ENCODE measurements at places on chromosomes 13 and 19.

DNA sequence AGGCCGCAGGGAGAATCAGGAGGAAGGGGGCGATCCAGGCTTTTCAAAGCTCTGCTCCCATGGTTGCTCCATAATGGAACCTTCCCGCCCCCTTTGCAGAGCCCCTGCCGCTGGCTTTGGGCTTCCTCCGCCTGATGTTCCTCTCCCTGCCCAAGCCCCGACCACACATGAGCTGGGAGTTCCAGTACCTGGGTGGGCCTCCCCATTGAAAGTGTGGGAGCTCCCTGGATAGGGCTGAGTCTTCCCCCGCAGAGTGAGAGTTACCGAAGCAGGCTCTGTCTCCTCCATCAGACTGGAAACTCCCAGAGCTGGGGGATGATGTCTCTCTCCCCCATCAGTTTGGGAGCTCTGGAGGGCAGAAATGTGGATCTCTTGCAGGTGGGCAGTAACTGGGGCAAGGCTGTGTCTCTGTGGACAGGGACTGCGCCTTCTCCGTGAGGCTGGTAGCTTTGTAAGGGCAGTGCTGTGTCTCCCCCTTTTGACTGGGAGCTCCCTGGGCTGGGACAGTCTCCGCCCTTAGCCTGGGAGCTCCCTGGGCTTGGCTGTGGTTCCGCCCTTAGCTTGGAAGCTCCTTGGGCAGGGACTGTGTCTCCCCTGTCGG is 722 bp downstream of the DCAF15 start:
- DNase-seq = no peak

DNA sequence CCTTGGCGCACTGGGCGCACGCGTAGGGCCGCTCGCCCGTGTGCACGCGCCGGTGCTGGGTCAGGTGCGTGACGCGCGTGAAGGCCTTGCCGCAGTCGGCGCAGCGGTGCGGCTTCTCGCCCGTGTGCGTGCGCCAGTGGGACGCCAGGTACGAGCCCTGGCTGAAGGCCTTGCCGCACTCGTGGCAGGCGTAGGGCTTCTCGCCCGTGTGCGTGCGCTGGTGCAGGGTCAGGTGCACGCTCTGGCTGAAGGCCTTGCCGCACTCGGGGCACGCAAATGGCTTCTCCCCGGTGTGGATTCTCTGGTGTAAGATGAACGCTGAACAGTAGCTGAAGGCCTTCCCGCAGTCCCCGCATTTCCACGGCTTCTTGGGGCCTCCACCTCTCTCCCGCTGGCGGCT is 7.0 kb downstream of the ZNF835 start:
- DNase-seq = no peak

DNA sequence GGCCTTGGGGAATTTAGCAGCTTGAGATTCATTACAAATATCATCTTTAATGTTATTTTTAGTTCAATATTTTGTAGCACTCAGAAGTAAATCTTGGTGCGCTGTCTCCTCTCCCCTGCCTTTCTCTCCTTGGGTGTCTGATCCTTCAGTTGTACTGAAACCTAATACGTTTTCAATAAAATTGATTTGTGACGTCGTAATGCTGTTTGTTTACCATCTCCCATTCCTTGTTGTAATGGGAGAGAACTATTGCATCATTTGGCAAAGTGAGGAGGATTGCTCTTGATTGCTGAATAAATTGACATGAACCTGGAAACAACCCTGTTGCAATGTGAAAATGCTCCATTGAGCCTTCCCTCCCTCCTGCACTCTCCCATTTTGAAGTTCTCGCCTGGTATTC is 43.2 kb upstream of the TSHZ3 start:
- DNase-seq = no peak

DNA sequence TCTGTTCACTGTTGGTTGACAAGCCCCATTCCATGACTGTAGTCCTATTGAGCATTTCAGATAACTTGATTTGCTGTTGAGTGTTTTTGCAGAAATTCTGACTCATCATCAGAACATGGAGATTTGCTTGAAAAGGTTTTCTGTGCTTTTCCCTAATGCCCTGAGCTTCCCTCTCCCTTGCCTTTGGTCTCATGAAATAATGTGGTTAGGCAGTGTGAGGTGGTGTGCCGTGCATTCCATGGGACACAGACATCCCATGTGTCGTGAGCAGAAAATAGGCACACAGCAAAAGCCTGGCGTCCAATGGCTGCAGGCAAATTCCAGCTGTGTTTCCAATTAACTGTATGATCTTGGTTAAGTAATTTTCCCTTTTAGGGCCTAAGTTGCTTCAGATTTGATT is 197.4 kb downstream of the DLEU7 start:
- DNase-seq = no peak

- no peak for DNase-seq
Observed at GRCh38 chr19:18469069-18469846, 31.3 kb upstream of the ISYNA1 start.

GRCh38 chr13:99414048-99414995 is 87.0 kb upstream of the TM9SF2 start:
- no peak for DNase-seq

- no peak for DNase-seq
Observed at GRCh38 chr19:18514800-18515682, 6.8 kb downstream of the ELL start.

DNA sequence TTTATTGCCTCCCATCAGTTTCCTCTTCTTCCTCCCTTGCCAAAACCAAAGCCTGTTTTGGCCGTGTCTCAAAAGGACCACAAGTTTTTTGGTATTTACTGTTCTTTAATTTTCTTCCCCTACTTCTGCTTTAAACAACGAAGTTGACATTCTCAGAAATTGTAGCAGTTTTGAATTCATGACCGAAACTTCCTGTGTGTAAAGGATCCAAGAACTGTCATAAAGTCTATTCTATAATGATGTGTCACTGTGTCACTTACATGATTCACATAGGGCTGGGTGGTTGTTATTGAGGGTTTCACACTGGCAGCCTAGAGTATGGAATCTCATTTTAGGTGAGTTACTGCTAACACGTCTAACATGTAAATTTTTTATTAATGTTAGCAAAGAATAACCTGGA is 741.0 kb upstream of the KLHL1 start:
- no peak for DNase-seq

DNA sequence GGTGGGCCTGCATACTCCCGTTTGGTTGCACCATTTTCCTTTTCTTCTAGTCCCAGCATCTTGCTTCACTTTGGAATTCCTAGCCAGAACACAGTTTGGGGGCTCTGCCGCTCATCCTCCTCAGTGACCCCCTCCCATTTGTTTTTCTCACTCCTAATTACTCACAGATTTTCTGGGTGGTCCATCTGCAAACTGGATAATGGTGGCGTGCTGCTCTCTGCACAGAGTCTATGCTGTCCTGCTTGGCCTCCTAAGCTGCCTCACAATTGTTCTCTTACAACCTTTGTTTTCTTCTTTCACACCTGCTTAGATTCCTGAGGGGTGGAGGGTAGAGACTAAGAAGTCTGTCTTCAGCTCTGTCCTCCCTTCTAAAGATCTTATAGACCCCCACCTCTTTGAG is 80.8 kb downstream of the SHISA2 start:
- DNase-seq = no peak

DNA sequence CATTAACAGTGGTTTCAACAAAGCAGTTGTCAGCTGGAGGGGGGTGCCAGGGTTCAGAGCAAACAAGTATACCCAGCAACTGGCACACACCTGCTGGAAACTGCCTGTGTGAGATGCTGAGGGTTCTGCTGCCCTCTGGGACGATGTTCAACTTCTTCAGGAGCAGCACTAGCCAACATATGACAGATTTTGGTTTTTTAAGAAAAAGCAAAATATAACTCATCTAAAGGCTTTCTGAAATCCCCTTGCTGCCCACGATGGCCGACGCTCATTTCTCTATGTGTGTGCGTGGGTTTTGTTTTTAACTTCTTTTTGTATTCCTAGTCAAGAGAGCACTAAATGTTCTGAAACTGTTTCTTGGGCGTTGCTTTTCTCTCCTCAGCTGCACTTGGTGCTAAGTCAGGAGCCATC is 79.9 kb downstream of the MRPL57 start:
- DNase-seq = no peak

DNA sequence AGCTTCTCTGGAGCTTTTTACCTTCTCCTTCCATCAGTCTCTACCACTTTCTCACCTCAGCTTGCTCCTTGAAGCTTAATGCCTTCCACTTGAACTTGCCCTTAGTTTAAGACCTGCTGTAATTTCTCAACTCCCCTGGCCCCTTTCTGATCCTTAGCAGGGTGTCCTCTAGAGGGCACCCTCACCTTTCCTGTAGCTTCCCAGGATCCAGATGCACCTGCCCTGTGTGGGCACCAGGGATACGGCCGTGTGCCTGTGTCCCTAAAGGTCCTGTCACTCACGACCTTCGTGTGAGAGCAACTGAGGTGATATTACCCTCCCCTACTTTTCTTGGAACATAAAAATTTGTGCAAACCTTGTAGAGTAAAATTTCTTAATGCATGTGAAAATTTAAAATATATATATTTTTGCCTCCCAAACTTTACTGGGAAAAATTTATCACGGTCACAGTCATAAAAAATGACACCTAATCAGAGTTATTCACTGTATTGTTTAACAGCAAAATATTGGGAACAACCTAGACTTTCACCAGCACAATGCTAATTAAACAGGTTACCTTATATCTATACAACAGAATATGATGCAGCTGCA is 46.4 kb downstream of the PSG3 start:
- DNase-seq = no peak

DNA sequence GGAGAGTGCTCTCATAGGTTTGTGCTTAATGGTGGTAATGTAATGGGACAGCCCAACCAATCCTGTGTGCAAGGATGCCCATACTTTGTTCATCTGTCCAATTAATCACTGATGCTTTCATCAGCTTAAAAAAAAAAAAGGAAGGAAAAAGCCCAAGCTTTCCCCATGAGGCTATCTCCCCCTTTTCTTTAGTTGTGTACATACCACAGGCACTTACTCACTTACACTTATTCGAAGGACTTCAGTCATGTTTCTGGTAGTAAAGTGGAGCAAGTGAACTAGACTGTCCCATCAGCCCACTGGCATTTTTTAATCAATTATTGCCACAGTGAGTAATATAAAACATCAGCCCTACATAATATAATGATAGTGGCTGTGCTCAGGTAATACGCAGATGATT is 183.5 kb upstream of the UFM1 start:
- DNase-seq = no peak

DNA sequence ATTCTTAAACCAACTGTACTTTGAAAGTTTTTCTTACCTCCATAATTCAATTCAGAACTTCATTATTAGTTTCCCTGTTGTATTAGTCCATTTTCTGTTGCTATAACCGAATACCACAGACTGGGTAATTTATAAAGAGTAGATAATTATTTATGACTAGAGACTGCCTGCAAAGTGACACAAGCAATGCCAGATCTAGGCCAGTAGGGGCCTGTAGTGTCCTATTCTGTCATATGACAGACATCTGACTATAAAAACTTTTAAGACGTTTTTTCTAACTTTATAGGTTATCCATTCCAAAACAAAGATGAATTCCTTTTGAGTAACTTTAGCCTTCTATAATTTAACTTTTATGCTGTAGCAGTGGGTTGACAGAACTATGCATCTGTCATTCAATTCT is 2783.8 kb downstream of the PCDH9 start:
- no peak for DNase-seq

GRCh38 chr13:40371531-40372125 is 294.8 kb downstream of the FOXO1 start:
- DNase-seq = no peak

DNA sequence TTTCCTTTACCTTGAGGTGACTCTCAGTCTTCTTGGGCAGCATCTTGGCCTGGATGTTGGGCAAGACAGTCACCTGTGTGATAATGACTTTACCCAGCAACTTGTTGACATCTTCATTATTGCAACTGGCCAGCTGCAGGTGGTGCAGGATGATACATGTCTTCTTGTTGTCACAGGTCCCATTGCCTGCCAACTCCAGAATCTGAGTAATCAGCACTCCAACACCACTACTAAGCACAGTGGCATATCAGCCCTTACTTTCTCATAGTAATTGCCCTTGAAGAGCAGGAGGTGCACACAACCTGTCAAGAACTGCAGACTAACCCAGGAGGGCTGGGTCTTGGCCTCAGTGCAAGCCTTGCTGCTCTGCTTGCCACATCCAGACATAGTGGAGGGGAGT is 57.8 kb downstream of the CCNA1 start:
- DNase-seq = no peak

GRCh38 chr13:95573221-95573620 is 20.7 kb downstream of the CLDN10 start:
- DNase-seq = no peak

DNA sequence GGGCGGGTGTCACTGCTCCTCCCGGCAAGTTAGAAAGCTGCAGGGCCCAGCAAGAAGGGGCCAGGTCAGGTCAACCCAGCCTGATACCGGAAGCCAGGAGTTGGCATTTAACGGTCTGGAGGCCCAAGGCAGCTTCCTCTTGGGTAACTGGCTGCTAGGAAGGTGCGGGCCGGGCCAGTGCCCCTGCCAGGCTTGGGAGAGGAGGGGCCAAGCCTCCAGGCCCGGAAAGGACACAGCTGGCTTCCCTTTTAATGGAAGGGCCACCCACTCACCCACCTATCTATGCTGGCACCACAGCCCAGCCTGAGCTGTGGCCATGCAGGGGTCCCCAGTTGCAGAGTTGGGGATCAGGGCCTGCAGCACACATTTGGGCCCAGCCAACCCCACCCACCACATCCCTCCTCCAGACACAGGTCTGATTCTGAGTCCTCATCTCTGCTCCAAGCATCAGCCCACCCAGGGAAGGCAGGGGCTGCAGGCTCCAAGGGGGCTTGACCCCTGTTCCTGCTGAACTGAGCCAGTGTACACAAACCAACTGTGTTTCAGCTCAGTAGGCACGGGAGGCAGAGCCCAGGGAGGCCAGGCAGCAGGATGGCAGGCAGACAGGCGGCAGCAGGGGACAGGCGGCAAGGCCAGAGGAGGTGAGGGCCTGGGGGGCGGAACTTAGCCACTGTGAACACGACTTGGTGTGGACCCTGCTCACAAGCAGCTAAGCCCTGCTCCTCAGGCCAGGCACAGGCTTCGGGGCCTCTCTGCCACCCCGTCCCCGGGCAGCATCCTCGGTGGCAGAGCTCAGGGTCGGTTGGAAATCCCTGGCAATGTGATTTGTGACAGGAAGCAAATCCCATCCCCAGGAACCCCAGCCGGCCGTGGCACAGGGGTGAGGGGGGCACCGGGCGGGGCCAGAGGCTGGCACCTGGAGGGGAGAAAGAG is 40.8 kb downstream of the ZSWIM4 start:
- DNase-seq = no peak

- no peak for DNase-seq
Observed at GRCh38 chr13:80654638-80655249, 313.8 kb upstream of the SPRY2 start.

- no peak for DNase-seq
Observed at GRCh38 chr19:17180997-17181702, 34.0 kb upstream of the USE1 start.

- DNase-seq = no peak
Observed at GRCh38 chr19:34475026-34475974, 6.3 kb upstream of the WTIP start.

GRCh38 chr19:4062419-4063368 is 4.0 kb downstream of the ZBTB7A start:
- no peak for DNase-seq
